Heart left ventricle (tissue), 16 donors: ENCODE measurements at places on chromosomes 11 and 22. TPM values are rescaled to one million over a fixed set of nuclear protein-coding genes. Genes with fewer than 3 reads are reported as not detected.
A peak's percentile ranks its signal among the peaks of the same experiment; 100 is the strongest.

DNA sequence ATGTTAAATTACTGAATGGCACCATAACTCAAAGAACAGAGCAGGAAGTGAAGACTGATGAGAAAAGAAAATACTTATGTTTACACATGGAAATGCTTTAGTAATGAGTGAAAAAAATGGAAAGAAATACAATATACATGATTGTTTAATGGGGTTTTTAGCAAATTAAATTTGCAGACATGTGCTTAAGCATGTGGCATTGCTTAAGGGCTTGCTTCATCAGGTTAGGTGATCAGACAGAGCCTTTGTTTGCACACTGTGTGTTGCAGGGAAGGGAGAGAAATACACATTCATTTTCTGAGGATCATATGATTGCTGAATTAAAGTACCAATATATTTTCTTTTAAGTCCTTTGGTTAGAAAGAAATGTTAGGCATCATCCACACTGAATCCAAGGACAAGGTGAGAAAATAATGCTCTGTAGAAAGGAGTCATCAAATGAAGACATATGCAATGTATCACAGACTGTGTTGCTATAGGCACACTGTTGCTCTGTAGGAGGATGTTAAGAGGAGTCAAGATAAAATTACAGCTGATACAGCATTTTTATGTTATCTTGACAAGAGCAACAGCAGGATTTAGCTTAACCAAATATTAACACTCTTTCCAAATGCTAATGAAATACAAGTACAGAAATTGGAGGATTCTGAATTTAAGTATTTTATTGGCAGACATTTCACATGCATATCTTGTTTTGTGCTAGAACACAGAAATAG is 23.4 kb upstream of the ARHGAP20 start:
- no peak for DNase-seq

- DNase-seq = no peak
These were observed 619 bp downstream of the LRRC75B start for GRCh38 chr22:24592058-24592850.

GRCh38 chr11:17014833-17015626 is 816 bp upstream of the PLEKHA7 start:
- DNase-seq = peak; percentile 16

DNA sequence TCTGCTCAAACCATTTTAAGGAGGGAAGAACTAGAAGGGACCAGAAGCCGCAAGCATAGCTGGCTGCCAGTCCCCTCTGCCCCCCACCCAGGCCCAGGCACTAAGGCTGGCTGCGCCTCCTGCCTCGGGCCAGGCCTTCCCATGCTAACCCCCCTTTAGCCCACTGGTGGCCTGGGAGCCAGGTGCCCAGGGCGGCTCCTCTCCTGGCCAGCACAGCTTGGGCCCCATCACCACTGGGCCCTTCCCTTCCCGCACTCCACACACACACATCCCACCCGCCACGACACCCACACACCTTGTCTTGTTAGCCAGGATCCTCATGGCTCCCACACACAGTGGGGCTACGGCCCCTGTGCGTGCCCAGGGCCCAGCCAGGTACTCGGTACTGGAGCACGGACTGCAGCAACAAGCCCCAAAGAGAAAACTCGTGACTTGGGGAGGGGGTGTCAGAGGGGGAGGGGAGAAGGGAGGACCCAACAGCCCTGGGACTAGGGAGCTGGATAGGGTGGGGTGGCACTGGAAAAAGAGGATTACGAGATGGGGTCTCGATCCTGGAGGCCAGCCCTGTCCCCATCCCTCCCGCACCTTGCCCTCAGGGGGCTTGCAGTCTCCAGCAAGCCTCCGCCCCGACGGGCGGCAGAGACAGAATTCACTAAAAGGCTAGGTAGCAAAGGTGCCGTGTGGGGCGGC is 16.0 kb downstream of the BCL9L start:
- no peak for DNase-seq

GRCh38 chr11:34654483-34655334 is 33.8 kb downstream of the EHF start:
- DNase-seq = no peak

The THRSP gene
- 9.5 TPM for polyA plus RNA-seq

The ARHGAP32 gene
- 2.4 TPM for polyA plus RNA-seq

The BATF2 gene
- polyA plus RNA-seq = 1.6 TPM

The PICALM gene
- 36.1 TPM for polyA plus RNA-seq

The MEI1 gene
- polyA plus RNA-seq = 0.54 TPM

The C11orf97 gene
- not detected for polyA plus RNA-seq
